Stimulated activated CD8-positive, alpha-beta memory T cell treated with anti-CD3 and anti-CD28 coated beads, Interleukin-12 subunit alpha, Interleukin-12 subunit beta, amount 100 ng/mL, for 4 hours (primary cell): ENCODE measurements at places on chromosomes 1 and 21.

GRCh38 chr1:185862235-185862634, 128.0 kb downstream of the HMCN1 start:
- DNase-seq, result no peak

- no peak for DNase-seq
Measured at GRCh38 chr1:45148209-45148825, 58.1 kb downstream of the ZSWIM5 start.

DNA sequence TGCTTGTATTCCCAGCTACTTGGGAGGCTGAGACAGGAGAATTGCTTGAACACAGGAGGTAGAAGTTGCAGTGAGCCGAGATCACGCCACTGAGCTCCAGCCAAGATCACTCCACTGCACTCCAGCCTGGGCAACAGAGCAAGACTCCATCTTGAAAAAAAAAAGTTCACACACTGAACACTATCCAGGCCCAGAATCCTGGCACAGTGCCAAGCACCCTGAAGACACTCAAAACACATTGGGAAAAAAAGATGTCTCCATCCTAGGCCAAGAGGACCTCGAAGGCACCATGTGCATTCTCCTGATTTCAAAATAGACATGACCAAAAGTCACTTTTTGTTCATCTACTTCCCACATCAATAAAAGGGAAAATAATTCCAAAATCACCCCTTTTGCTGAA, 38.7 kb downstream of the SLC9A1 start:
- DNase-seq, result no peak

DNA sequence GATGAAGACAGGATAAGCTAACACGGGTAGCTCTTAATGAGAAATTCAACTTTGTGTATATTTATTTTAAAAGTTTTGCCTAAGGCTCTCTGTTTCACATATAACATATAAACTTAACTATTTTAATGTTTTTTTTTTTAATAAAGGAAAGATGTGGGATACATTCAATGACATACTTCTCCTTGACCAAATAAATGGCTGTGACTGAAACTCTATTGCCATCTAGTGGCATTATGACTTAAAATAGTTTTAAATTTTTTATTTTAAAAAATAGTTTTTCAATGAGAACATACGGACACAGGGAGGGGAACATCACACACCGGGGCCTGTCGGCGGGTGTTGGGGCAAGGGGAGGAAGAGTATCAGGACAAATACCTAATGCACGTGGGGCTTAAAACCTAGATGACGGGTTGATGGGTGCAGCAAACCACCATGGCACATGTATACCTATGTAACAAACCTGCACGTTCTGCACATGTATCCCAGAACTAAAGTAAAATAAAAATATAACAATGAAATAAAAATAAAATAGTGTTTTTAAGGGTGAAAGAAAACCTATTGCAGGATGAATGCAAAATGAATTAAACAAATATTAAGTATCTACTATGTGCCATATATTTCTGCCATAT, 83.4 kb downstream of the LYST start:
- no peak for DNase-seq

- DNase-seq, result no peak
Measured at GRCh38 chr1:232166942-232167341, 463.0 kb downstream of the SIPA1L2 start.

GRCh38 chr1:232951180-232951579, 769 bp downstream of the NTPCR start:
- DNase-seq, result no peak

DNA sequence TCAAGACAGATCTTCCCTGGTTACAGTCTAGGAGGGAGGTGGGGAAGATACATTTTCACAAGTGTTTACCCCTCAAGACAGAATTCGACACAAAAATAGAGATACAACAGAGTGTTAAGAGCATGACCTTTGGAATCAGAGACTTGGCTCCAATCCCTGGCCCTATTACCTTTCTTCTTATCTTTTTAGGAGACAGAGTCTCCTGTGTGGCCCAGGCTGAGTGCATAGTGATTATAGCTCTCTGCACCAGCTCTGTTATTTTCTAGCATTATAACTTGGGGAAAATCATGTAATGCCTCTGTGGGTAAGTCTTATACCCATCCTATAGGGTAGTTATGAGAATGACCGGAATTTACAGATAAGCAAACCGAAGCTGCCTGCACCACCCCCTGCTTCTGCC, 9.8 kb downstream of the NIPAL3 start:
- no peak for DNase-seq

DNA sequence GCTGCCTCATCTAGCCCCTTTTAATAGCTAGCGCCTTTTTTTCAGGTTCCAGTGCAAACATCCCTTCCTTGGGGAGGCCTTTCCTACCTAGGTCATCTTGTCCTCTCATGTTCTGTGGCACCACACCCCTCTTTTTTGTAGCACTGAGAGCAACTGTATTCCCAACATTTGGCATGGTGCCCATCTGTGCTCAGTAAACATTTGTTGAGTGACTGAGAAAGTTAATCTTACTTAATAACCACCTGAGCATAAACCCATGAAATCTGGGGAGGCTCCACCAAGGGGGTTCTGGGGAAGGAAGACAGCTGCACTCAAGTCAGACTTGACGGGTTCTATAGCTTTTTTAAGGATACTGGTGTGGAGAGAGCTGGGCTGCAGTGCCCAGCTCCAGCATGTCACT, 90.0 kb downstream of the NOS1AP start:
- no peak for DNase-seq

DNA sequence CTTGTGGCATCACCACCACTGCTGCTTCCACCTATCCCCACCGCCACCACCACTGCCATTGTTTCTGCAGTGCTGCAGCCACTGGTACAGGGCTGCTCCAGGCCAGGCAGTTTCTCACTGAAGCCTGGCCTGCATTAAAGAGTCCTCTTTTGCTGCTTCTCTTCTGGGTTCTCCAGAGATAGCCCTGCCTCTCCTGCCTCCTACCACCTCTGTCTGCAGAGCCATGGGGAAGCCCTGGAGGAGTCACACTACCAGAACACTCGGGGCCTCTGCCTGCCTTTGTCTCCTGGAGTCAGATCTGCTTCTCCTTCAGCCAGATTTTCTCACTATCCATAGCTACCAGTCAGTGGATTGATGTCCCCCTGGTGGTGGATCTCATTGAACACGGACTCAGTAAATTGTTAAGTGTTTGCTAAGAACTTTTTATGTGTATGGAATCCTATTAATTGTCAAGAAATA, 37.7 kb upstream of the DDAH1 start:
- DNase-seq, result no peak

GRCh38 chr1:230696722-230697437, 17.0 kb downstream of the AGT start:
- DNase-seq, result no peak

- DNase-seq, result no peak
Measured at GRCh38 chr1:14238472-14239307, 359.8 kb upstream of the KAZN start.

GRCh38 chr21:35333831-35334618, 284.9 kb upstream of the RUNX1 start:
- DNase-seq, result no peak

DNA sequence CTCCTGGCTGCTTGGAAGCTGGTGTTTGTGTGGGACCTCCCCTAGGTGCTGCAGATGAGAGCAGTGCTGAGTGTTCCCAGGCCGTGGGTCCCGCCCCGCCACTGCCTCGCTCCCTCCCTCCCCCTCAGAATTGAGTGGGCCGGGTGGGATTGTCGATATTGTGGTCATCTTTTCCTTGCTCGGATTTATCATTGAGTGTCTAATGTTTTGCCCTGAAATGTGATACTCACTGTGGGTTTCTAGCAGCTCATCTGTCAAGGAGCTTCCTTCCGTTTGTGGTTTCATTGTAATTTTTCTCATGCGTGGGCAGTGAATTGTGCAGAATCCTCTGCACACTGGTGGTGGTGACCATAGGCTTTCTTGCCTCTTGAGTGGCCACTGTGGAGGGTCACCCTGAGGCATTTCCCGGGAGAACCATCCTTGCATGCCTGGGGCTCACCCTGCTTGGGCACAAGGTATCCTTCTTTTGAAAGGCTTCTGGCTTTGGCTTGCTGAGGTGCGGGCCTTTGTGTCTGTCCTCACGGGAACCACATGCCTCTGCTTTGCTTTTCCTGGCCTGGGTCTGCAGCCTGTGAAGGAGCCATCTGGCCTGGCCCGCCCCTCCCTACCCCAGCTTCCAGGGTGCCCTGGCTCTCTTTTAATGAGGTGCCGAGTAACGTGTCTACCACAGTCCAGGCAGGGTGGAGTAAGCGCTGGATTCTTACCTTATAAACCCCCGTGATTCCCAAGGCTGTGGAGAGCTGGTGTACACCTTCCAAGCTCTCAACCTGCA, 25.6 kb downstream of the SLX9 start:
- DNase-seq, result peak; percentile 19

- no peak for DNase-seq
Measured at GRCh38 chr1:167106119-167106461, 12.2 kb downstream of the STYXL2 start.

- DNase-seq, result no peak
Measured at GRCh38 chr1:12356004-12356890, 126.4 kb downstream of the VPS13D start.

GRCh38 chr1:30712583-30712982, 10.8 kb downstream of the MATN1 start:
- no peak for DNase-seq

- no peak for DNase-seq
Measured at GRCh38 chr1:185573677-185574076, 160.5 kb upstream of the HMCN1 start.

- DNase-seq, result no peak
Measured at GRCh38 chr1:211830055-211830327, 572 bp downstream of the LPGAT1 start.

DNA sequence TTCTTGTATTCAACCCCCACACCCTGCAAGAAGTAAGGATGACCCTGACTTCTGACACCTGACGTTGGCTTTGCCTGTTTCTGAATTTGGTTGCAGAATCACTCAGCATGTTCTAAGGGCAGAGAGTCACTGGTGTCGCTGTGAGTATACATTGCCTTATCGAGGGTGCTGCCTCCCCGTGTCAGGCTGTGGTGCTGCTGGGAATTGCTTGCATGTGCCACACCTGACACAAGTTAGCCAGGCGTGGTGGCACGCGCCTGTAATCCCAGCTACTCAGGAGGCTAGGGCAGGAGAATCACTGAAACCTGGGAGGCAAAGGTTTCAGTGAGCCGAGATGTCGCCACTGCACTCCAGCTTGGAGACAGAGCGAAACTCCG, 45.9 kb downstream of the WDR4 start:
- no peak for DNase-seq

GRCh38 chr1:232718928-232719927, 86.0 kb upstream of the MAP10 start:
- no peak for DNase-seq

DNA sequence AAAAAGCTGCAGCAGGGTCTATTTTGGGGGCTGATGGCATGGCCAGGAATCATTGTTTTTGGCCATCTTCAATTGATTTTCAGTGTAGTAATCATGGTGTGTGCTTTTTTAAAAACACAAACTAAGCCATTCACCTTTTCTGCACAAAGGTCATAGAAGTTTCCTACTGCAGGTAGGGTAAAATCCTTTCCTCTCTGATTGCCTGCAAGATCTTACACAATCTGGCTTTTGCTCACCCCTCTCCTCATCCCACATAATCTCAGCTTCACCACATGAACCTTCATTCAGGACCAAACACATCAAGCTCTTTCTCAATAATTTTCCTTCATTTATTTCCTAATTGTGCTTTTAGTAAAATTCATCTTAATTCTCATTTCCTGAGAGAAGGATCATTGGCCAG, 38.3 kb upstream of the GBP5 start:
- no peak for DNase-seq

DNA sequence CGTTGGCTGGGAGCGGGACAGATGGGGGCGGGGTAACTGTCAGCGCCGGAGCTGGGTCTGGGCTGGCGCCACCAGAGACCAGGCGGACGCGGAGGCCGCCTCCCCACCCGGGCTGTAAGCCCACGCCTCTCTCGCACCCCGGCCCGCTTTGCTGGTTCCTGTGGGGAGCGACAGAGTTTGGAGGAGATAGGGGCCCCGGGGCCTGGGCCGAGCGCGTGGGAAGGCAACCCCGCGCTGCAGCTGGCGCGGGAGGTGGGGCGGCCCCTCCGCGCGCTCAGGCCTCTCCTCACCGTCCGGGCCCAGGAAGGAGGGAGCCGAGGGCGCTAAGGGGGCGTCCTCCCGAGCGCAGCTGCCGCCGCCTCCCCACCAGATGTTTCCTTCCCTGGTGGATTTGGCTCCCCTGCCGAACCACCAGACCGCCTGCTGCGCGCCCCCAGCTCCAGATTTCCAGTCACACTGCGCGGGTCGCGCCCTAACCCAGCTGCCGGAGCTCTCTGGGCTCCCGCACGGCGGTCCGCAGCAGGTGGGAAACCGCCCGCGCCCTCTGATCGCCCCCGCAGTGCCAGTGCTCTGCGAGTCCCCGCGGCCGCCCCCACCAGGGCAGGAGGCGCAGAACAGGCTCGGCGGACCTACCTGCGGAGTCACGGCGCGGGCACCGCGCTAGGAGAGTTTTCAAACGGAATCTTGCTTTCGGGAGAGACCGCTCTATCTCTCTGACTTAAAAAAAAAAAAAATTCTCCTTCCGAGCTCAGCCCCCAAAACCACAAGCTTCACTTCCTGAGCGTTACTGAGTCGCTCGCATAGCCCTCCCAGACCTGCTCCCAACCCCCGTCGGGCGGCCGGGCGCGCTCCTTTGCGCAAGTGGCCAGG, 1.1 kb downstream of the GFI1 start:
- DNase-seq, result peak; percentile 83

- DNase-seq, result no peak
Measured at GRCh38 chr1:31671561-31672201, 27.0 kb upstream of the PEF1 start.

GRCh38 chr1:54695221-54695620, 20.4 kb upstream of the TTC4 start:
- no peak for DNase-seq

GRCh38 chr1:150221552-150221951, 14.4 kb downstream of the ANP32E start:
- no peak for DNase-seq

- DNase-seq, result no peak
Measured at GRCh38 chr1:64038965-64039364, 164.5 kb upstream of the UBE2U start.

- DNase-seq, result peak; percentile 7
Measured at GRCh38 chr1:92994105-92994712, 32.9 kb upstream of the DIPK1A start.

GRCh38 chr21:41277846-41278245, 38.8 kb upstream of the FAM3B start:
- no peak for DNase-seq
